ENCODE measurements at places on chromosomes 16 and 17.
A peak's percentile ranks its signal among the peaks of the same experiment; 100 is the strongest.

- DNase-seq = no peak
- no peaks in the 10 kb centered on the region for H3K36me3 ChIP-seq
- peaks cover 3% of the 10 kb centered on the region for H3K27me3 ChIP-seq
- no peaks in the 10 kb centered on the region for H3K4me1 ChIP-seq
- no peak overlapping the region for H3K27ac ChIP-seq
- no peak overlapping the region for H3K4me3 ChIP-seq
These were observed 9.8 kb upstream of the METTL9 start for GRCh38 chr16:21589551-21589950.

- H3K36me3 ChIP-seq = peaks cover 41% of the 10 kb centered on the region
- DNase-seq = no peak
- H3K4me3 ChIP-seq = no peak overlapping the region
- no peak overlapping the region for H3K27ac ChIP-seq
These were observed 55.2 kb upstream of the SREBF1 start for GRCh38 chr17:17892009-17892408.

DNA sequence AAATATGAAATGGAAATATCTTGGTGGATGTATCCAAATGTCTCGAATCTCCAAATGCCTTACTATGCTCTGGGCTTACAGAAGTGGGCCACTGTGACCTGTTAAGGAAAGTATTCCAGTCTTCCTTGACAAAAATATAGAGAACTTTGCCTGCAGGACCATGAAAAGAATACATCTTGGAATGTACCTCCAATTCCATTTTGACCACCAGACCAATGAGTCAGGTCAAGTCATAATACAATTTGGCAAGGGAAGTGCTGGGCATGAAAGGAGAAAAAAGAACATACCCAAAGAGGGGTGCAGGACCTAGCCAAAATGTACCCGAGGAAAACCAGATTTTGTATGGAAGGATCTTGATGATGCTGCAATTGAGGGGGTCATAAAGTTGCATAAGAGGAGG, 1153.7 kb upstream of the GOT2 start:
- no peak for DNase-seq
- peaks cover 1% of the 10 kb centered on the region for H3K27me3 ChIP-seq
- H3K4me3 ChIP-seq = no peak overlapping the region
- no peaks in the 10 kb centered on the region for H3K36me3 ChIP-seq
- H3K27ac ChIP-seq = no peak overlapping the region
- no peaks in the 10 kb centered on the region for H3K4me1 ChIP-seq

DNA sequence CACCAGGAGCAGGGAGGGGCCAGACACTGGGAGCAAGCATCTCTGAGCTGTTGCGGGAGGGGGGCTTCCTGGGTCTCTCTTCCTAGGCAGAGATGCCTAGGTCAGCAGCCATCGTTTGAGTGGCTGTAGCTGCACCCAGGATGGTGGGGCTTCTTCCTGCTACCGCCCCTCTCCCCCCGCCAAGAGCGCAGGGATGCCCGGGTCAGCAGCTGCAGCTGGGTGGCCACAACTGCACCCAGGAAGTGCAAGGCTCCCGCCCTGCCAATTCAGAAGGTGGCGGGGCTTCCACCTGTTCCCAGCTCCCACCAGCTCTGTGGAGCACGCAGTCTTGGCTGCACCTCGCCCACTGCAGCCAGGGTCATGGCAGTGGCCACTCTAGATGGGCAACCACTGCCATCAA, 47.8 kb downstream of the ESRP2 start:
- no peak for DNase-seq
- H3K27me3 ChIP-seq = peaks cover 15% of the 10 kb centered on the region
- peaks cover 52% of the 10 kb centered on the region for H3K4me1 ChIP-seq
- peaks cover 20% of the 10 kb centered on the region for H3K36me3 ChIP-seq
- H3K4me3 ChIP-seq = no peak overlapping the region

GRCh38 chr17:67082107-67082506, 37.8 kb downstream of the CACNG1 start:
- DNase-seq = peak; percentile 5
- peak overlapping the region; percentile 57 for H3K27ac ChIP-seq
- peaks cover 66% of the 10 kb centered on the region for H3K4me1 ChIP-seq
- peaks cover 4% of the 10 kb centered on the region for H3K27me3 ChIP-seq
- H3K36me3 ChIP-seq = peaks cover 7% of the 10 kb centered on the region

DNA sequence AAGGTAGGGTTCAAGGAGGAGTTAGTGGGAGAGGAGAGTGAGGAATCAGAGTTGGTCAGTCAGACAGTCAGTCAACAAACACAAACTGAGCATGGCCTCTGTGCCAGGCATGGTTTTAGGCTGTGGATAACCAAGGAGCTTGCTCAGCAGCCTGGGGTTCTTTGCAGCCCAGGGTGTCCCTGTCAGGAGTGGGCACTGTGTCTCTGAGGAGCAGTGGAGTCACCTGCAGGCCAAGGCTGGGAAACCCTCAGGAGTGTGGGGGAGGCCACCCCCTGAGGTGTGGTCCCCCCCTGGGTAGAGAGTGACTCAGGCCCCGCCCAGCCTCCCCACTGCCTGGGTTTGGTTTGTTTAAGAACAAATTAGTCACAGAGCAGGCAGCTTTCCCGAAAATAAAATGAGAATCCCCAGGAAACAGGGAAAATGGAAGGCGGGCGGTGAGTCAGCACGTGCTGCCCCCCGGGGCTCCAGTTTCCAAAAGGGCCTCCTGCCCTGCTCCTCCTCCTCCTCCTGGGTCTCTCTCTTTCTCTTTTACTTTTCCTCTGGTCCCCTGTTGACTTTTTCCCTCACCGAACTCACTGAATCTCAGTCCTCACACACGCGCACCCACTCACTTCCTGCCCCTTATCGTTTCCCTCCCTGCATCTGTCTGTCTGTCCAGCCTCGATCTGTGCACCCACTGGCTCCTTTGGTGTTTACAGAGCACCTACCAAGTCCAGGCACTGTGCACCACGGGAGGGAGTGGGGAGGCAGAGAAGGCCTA, 44.3 kb downstream of the SOCS3 start:
- peaks cover 12% of the 10 kb centered on the region for H3K27me3 ChIP-seq
- peaks cover 7% of the 10 kb centered on the region for H3K4me1 ChIP-seq
- DNase-seq = no peak
- no peak overlapping the region for H3K27ac ChIP-seq

DNA sequence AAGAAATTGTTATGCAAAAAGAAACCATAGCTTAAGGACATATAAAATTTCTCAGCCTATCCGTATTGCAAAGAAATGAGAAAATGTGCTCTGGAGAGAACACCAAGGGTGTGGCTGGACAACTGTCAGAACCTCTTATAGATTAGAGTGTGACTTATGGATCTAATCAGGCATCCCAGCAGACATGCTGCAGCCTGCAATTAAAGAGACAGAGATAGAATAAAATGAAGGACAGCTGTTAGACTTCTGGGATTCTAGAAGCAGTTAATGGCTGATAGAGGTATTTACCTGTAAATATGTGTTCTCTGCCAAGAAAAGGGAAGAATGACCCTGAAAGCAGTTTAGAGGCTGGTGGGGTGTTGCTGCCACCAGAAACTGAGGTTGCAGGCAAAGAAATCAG, 160.1 kb upstream of the KIF2B start:
- no peak overlapping the region for H3K27ac ChIP-seq
- DNase-seq = no peak
- no peaks in the 10 kb centered on the region for H3K36me3 ChIP-seq
- no peaks in the 10 kb centered on the region for H3K27me3 ChIP-seq
- no peaks in the 10 kb centered on the region for H3K4me1 ChIP-seq
- H3K4me3 ChIP-seq = no peak overlapping the region

GRCh38 chr16:2992383-2993081, 12.3 kb upstream of the PKMYT1 start:
- no peaks in the 10 kb centered on the region for H3K27me3 ChIP-seq
- no peak overlapping the region for H3K4me3 ChIP-seq
- H3K27ac ChIP-seq = no peak overlapping the region
- H3K4me1 ChIP-seq = no peaks in the 10 kb centered on the region
- no peak for DNase-seq

All from immature natural killer cell (primary cell).